ENCODE measurements at places on chromosomes 6 and 20.

- no peak for DNase-seq
Observed at GRCh38 chr6:551405-551804, 105.5 kb downstream of the HUS1B start.

- DNase-seq, result no peak
Observed at GRCh38 chr6:134453792-134454510, 136.0 kb upstream of the SGK1 start.

GRCh38 chr20:63979557-63980316 lies at the start of gene SAMD10:
TSS of gene SAMD10 (minus strand) at chr20:63979642. CDS start at chr20:63979467, 175 bp downstream.
- no peak for DNase-seq

DNA sequence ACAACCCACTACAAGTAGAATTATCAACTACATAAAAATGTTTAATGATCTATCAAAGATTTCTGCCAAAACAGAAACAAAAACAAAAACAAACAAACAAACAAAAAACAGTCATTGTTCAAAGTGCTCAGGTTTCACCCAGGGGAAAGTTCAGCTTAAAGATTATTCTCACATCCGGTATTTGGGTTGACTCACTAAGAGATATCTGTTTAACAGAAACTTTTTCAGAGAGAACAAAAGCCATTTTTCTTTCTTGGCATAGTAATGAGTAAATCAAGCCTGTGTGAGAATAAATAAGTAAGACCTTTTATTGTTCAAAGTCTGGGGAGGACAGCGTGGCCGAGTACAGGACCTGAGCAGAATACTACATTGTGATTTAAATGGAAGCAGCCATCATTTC lies 143.6 kb downstream of the RCAN2 start:
- no peak for DNase-seq

DNA sequence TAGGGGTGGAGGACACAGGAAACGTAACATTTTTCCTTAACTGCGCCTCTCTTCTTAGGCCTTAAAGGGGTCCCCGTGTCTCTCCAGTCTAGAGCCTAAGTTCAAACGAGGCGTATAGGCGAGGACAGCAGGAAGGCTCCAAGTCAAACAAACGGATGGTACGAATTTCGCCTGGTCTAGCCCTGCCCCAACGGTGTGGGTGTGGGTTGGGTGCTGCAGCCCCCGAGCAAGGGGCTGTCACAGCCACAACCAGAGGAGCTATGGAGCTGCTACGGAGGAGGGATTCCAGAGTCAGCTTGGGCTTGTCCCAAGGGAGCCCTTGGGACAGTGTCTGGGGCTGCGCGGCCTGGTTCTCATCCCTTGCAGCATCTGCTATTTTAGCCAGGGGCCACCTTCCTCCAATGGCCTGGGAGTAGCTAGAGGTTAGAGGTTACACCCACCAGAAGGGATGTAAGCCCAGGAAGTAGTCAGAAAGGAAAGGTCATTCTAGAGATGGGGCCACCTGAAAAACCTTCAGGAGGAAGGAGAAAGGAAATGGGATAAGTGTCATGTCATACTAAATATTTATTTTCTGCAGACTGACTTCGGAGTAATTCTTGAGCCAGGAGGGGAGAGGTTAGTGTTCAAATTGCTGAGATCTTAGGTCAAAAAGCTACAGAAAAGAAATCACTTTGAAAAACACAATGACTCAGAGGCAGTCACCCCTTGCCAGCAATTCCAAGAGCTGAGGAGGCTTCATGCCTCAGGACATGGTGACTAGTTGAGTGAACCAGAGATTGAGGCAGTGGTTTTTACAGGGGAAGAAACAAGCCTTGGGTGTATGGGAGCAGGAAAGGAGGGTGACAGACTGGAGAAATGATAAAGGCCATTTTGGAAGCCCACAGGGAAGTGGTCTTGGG lies 21.7 kb downstream of the VPS52 start:
- DNase-seq, result no peak

GRCh38 chr6:118320652-118321051 lies 227.4 kb upstream of the PLN start:
- DNase-seq, result no peak

DNA sequence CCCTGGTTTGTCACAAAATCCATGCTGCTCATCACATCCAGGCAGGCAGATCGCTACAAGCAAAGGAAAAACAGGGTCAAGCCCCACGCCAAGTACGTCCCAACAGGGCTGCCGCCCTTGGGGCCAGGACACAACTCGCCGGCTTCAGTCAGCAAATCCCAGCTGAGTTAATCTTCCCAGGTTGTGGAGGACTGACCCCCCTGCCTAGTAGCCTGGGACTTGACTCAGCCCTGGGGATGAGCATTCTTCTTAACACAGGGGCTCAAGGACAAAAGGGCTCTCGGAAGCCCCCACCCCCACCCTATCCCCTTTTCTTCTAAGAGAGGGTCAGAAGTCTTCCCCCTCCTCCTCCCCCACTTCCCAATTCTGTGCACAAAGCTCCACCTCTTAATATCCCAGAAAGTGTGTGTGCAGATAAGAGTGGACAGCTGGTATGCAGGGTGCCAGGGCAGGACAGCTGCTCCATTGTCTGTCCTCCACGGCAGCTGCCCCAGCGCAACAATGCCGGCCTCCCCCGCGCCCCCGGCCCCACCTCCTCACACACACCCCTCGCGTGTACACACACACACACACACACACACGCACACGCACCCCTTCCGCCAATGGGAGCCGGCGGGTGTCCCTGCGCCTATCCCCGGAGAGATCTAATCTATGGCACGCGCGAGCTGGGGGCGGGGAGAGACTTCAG lies 4.5 kb downstream of the DLL1 start:
- no peak for DNase-seq

- no peak for DNase-seq
Observed at GRCh38 chr20:59805786-59806577, 127.5 kb downstream of the SYCP2 start.

- DNase-seq, result no peak
Observed at GRCh38 chr6:155274106-155274505, 10.3 kb downstream of the CLDN20 start.

DNA sequence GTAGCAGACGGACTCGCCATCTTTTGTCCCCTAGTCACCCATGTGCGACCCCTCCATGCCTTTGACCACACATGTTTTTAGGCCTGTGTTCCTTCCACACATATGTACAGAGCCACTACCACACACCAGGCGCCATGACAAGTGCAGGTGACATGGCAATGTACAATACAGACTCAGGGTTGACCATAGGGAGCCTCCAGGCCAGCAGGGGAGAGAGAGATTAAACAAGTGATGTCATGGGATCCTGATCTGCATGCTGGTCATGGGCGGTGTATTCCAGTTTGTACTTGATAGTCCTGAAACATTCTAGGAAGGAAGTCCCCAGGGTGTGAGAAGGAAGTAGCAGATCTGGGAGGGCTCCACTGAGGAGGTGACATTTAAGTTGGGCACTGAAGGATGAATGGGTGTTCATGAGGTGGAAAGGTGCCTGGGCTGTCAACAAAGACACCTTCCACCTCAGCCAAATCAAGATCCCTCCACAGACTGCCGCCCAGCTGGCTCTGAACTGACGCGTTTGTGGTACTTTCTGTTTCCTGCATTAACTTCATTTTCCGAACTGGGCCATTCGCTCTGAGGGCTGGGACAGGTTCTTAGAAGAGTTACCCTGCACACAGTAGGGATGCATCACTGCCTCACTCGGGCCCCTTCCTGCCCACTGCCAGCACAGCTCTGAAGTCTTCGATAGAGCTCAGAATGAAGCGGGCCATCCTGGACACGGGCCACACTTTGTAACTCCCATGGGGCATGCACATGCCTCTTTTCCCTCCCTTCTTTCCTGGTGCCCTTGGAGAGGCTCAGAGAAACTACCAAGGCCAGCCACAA lies 94.0 kb downstream of the NOL4L start:
- no peak for DNase-seq

GRCh38 chr20:36116807-36117441 lies 37.6 kb upstream of the EPB41L1 start:
- DNase-seq, result no peak

- no peak for DNase-seq
Observed at GRCh38 chr20:4161401-4162251, 146.3 kb upstream of the RNF24 start.

DNA sequence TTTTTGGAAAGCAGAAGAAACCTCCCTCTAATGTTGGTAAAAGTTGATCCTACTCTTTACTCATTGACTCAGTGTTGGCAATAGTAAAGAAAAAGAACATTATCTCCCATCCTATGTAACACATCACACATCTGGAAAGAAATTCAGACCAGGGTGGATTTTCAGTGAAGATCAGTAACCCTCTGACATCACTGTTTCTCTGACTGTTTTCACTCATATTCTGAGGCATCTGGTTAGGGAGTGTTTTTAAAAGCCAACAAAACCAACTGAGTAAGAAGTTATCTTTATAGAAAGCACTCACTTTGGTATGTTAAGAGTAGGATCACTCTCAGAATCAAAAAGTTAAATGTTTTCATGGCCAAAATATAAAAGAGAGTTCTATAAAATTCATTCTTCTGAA lies 143.6 kb downstream of the DST start:
- DNase-seq, result no peak

GRCh38 chr6:111922454-111923297 lies 49.4 kb upstream of the FYN start:
- DNase-seq, result no peak

GRCh38 chr6:90537723-90538258 lies 49.1 kb downstream of the MAP3K7 start:
- DNase-seq, result no peak

- DNase-seq, result no peak
Observed at GRCh38 chr6:7899101-7899888, 11.3 kb downstream of the TXNDC5 start.

GRCh38 chr20:24423390-24424313 lies 45.8 kb upstream of the SYNDIG1 start:
- no peak for DNase-seq

DNA sequence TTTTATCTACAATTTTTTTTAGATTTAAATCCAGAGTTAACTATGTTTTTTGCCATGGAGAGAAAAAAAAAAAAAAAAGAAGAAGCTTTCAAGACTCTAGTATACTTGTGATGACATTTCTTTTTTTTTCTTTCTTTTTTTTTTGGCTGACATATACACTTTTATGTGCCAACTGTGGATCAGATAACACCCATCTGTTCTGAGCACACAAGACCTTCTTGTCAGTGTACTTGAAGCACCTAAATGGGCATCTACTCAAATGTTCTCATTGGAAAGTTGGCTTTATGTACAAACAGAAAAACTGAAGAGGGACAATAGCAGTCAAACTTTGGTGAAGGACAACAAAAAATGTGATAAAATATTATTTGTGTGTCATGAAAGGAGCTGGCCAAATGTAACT lies 904.5 kb downstream of the GRIK2 start:
- no peak for DNase-seq

GRCh38 chr6:13673825-13674444 lies 37.7 kb downstream of the RANBP9 start:
- DNase-seq, result no peak

- no peak for DNase-seq
Observed at GRCh38 chr6:50330347-50330746, 280.6 kb upstream of the DEFB112 start.

DNA sequence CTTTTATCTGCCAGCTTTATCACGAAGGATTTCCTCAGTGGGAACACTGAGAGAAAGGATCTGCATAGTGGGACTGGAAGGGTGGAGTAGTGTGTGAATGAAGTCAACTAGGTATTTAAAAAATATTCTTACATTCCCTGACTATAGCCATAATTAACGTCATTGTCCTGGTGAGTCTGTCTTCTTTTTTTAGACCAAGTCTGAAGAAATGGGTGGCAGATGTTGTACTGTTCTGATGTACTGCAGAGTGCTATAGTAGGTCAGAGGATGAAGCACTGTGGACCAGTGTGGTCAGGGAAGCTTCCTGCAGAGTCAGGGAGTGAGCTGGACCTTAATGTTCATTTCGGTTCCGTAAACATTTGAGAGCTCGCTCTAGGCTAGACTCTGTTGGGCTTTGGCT lies 11.9 kb downstream of the TULP4 start:
- no peak for DNase-seq

- no peak for DNase-seq
Observed at GRCh38 chr6:4935486-4935885, 68.4 kb downstream of the RPP40 start.

DNA sequence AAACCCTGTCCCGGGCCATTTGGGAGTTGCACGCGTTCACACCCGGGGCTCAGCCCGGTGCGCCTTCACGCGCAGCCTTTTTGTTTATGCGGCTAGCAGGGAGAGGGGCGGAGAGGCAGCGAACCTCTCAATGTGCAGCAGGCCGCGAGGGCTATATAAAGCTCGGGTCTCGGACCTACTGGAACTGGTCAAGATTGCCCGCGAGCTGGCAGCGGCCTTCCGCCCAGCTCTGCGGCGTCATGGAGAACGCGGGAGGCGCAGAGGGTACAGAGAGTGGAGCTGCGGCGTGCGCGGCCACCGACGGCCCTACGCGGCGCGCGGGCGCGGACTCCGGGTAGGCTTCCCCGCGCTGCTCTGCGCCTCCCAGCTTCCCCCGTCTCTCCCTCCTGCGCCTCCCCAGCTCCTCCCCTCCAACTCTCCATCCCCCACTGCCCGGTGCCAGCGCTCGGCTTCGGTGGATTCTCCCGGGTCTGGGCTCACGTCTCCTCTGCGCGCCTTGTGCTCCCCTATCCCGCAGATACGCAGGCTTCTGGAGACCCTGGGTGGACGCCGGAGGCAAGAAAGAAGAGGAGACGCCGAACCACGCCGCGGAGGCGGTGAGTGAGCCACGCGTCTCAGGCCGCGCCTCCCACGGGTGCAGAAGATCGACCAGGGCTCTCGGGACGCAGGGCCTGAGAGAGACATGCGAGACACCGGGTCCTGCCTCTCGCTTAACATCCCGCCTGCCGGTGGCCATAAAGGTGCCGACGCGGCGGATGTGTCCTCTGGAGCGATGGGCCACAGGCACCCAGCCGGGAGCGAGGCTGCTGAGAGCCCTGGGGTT lies at the start of gene RIPPLY2:
TSS of gene RIPPLY2 (plus strand) at position 183 of the 823 bp plus-strand sequence. CDS start at position 240, 57 bp downstream.
- DNase-seq, result no peak

GRCh38 chr6:167210375-167211294 lies 52.9 kb upstream of the GPR31 start:
- no peak for DNase-seq

- no peak for DNase-seq
Observed at GRCh38 chr6:12544821-12545565, 171.6 kb upstream of the PHACTR1 start.

- no peak for DNase-seq
Observed at GRCh38 chr20:50112512-50113419, at the start of gene UBE2V1. TSS of gene UBE2V1 (minus strand) at chr20:50113150. CDS start at chr20:50113128, 22 bp downstream.

- no peak for DNase-seq
Observed at GRCh38 chr6:98832284-98833056, 1.9 kb upstream of the POU3F2 start.

DNA sequence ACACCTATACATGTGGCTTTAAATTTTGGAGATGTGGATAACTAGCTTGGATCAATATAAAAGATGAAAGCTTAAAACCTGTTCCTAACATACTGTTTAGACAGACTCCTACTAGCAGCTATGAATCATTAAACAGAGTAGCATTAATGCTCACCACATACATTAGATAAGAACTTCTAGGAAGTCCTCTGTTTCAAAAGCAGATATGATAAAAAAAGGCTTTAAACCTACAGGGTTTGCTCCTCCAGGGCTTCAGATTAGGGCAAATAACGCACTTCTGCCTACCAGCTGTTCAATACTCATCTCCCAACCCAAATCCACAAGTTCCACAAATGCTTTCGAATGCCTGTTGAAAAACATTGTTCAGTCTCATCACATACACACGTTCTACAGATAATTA lies 1.5 kb downstream of the REPS1 start:
- no peak for DNase-seq

GRCh38 chr20:10646006-10646405 lies 27.8 kb downstream of the JAG1 start:
- DNase-seq, result no peak

All from cortex of kidney (tissue), 1 donor.